ENCODE measurements at places on chromosomes 7 and 10.

DNA sequence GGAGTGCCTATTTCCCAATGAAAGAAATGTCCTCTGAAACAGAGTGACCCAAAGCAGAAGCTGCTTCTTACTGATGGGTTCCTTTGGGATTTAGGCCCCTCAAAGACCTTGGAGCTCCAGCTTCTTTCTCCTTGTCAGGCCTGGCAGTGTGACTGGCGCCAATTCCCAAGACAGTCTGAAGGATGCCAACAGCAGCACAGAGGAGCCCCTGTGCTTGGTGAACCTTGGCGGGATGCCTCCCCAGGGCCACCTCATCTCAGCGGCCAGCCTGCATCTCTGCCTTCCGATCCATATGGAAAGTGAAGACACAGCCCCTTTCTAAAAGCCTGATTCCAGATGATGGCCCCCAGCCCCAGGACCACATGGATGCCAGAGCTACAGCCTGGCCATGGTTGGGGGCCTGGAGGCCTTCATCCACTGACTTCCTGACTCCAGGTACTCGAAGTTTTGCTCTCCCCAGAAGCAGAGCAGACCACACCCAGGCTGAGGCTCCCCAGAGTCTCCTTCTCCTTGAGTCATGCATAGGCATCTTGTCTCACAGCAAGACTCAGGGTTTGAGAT is 45.4 kb downstream of the FBXW4 start:
- no peak for DNase-seq

- DNase-seq: no peak
Observed at GRCh38 chr10:97991871-97992270, 38.5 kb downstream of the CRTAC1 start.

- peak; percentile 100 for DNase-seq
Observed at GRCh38 chr7:155206318-155207020, 91.2 kb upstream of the INSIG1 start.

DNA sequence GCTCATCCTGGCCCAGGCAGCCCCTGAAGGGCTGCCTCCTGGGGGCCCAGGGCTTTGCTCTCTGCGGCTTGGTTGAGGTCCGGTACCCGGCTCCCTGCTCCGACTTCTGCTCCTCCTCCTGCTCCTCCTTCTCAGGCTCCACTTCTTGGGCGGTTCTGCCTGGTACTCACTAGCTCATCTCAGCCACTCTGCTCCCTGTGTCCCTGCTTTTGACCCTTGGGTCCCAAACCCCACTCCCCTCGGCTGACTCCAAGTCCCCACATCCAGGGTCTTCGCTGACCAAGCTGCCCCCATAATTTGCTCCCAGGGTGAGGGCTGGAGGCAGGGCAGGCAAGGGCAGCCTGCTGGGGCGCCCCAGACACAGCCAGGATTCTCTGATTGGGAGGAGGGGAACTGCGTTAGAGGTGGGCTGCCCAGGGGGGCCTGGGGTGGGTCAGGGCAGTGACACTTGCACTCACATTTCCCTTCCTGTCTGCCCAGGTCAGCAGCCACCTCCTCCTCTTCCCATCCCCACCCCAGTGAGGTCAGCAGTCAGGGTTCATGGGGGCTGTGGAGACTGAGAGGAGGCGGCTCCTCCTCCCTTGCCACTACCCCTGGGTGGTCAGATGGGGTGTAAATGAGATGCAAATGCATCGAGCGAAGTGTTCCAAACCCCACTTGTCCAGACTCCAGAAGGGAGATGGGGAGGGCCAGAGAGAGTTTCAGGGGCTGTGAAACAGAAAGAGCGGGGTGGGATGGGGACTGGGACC is 2.2 kb downstream of the SMARCD3 start:
- no peak for DNase-seq

GRCh38 chr7:23418046-23418445 is 52.2 kb downstream of the IGF2BP3 start:
- peak; percentile 40 for DNase-seq

- DNase-seq: peak; percentile 16
Observed at GRCh38 chr7:23469150-23469960, 936 bp downstream of the IGF2BP3 start.

GRCh38 chr7:763762-764161 is 36.7 kb upstream of the PRKAR1B start:
- no peak for DNase-seq

- no peak for DNase-seq
Observed at GRCh38 chr7:67344481-67345193, 348.0 kb downstream of the TYW1 start.

DNA sequence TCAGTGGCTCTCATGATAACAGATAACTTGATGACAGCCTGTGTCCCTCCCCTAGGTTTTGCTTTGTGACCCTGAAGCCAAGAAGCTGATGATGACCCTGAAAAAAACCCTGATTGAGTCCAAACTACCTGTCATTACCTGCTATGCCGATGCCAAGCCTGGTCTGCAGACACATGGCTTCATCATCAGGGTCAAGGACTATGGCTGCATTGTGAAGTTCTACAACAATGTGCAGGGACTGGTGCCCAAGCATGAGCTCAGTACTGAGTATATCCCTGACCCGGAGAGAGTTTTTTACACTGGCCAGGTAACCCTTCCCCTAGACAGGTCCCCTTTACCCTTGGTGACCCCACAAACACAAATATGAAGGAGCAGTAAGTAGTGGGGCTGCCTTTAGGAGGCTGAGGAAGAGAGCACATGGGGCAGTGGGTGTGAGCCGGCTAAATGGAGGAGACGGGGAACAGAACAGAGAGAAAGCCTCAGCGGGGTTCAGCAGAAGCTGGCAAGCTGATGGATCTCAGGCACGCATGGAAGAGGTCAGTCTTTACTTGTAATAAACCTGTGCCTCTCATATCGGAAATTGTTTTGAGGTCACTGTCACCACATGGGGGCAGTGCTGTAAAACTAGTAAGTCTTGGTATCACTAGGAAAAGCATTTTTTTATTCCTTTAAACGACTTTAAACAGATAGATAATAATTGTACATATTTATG is 20.2 kb downstream of the PDCD11 start:
- peak; percentile 36 for DNase-seq

GRCh38 chr7:128073671-128074310 is 42.6 kb upstream of the LRRC4 start:
- DNase-seq: no peak

DNA sequence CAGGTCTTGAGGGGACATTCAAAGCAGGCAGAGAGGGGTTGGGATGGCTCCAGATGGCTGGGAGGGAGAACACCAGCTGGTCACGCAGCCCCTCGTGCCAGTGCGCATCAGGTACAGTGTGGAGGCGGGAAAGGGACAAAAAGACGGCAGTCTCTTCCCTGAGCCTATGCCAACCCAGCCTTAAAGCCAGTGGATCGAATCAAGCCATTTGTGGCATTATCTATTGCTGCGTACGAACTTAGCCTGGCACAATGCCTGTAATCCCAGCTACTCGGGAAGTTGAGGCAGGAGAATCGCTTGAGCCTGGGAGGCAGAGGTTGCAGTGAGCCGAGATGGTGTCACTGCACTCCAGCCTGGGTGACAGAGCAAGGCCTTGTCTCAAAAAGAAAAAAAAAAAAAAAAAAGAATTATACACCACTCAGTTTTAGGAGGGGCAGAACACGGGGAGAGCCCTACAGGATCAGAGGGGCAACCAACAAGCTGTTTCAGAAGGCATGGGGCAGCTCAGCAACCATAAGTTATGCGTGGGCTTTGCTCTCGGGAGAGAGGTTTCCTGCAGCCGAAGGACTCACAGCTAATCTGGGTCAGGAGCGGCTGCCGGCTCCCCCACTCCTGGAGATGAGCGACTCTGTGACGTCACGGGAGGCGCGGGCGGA is 356 bp upstream of the NDUFB2 start:
- no peak for DNase-seq

GRCh38 chr7:36788825-36789470 is 64.7 kb upstream of the AOAH start:
- DNase-seq: no peak

DNA sequence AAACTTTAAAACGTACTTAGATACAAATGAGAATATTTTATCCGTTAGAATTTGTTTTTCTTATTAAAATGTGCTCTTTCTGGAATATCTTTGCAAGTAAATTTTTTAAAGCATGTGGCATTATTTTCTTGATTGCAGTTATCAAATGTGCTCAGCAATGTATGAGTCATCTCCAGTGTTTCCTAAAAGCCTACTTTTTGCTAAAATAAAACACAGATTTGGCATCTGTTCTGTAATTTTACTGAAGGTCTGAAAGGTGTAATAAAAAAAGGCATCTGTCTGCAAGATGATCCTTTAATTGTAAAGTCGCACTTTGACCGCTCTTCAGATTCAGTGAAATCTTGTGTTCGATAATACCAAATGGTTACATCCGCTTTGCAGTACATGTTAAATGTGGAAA is 3.4 kb downstream of the GNAT3 start:
- DNase-seq: no peak

GRCh38 chr10:128929131-128929530 is 537.9 kb upstream of the MGMT start:
- no peak for DNase-seq

GRCh38 chr10:30973737-30974136 is 57.9 kb downstream of the ZNF438 start:
- no peak for DNase-seq

- no peak for DNase-seq
Observed at GRCh38 chr7:44145479-44145968, 4.4 kb upstream of the MYL7 start.

- no peak for DNase-seq
Observed at GRCh38 chr7:22173685-22174573, 183.0 kb downstream of the RAPGEF5 start.

GRCh38 chr7:867001-867405 is 9.4 kb upstream of the GET4 start:
- DNase-seq: no peak

DNA sequence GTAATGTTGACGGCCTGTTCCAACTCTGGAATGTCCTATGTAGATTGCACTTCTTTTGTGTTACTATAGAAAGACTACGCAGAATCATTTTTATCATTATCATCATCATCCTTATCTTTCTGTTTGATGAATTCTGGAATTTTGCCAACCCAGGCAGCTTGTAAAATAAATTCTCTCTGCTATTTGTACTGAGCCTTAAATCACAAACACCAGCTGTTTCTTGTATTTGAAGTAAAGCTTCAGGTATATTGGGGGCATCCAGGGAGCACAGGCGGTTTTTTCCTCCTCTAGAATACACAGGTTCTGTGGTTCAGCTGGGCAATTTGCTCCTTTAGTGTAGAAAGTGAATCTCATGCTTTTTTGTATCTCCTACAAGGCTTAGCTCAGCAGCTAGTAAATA is 14.9 kb upstream of the CPA5 start:
- no peak for DNase-seq

GRCh38 chr10:83680470-83680891 is 458.8 kb upstream of the GHITM start:
- no peak for DNase-seq

DNA sequence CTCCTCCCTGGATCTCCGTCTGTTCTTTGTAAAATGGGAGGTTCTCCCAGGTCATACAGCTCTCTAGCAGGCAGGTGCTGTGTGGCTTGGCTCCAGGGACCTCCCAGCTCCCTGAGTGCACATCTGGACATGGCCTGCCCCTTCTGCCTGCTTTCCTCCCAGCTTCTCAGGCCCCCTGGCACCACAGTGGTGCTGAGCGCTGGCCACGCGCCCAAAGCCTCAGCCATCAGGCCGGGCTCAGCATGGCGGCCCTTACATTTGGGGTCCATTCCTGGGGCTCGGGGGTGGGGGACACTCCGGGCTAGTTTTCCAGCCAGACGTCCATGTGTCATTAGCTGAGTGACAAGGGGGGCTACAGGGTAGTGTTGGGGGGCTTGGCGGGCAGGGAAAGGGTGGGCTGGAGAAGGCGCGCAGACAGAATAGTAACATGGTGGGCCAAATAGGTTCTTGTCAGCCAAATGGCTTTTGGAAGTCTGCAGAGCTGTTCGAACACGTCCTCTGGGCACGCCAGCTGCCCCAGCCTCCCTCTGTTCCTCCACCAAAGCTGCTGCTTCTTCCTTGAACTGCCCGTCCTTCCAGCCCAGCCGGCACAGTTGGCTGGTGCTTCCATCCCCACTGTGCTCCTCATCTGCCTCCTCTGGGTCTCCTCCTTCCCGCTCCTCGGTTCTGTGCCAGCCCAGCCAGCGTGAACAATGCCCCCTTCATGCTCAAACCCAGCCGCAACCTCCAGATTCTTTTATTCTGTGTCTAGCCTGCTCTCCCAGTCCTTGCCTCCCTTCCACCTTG is 65.9 kb downstream of the GOLGA7B start:
- no peak for DNase-seq

DNA sequence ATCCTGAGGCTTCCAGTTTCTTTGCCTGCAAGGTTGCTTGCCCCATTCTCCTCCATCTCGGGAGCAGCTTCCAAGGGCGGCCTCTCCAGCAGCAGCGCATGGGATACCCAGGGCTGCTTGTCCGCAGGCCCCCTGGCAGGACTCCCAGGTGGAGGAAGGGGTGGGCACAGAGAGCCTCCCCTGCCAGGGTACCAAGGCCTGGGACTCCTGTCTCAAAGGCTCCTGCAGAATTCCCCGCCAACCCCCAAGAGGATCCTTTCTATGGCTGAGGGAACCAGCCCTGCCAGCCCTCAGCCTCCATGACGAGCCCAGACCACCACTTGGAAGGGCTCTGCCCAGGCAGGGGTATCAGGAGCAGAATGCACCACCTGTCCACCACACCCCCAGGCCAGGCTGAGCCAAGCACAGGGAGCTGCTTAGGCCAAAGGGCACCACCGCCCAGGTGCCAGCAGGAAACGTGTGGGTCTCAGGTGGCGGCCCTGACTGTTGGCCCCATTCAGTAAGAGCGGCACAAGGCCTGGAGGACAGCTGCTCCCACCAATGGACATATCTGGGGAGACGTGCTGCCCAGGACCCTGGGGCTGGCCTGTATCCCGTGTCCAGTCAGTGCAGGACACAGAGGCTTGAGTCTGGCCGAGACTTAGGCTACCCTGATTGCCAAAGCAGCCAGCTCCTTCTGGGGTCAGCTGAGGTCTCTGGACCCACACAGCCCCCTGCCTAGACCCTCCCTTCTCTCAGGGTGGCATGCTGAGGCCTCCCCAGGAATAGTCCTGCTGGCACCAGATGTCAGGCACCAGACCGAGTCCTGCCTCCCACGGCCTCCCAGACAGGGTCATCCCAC is 33.8 kb upstream of the INPP5A start:
- DNase-seq: no peak

- DNase-seq: no peak
Observed at GRCh38 chr10:96264938-96265337, 6.4 kb downstream of the BLNK start.

GRCh38 chr10:69786791-69787190 is 14.9 kb upstream of the COL13A1 start:
- DNase-seq: peak; percentile 40

Measured in kidney capillary endothelial cell (primary cell).